NCI-H1092 treated with DMSO at 0.1 percent for 48 hours (cell line): ENCODE measurements at places on chromosomes 6 and 20.

- no peak for DNase-seq
These were observed 636.0 kb downstream of the MMUT start for GRCh38 chr6:48826901-48827701.

DNA sequence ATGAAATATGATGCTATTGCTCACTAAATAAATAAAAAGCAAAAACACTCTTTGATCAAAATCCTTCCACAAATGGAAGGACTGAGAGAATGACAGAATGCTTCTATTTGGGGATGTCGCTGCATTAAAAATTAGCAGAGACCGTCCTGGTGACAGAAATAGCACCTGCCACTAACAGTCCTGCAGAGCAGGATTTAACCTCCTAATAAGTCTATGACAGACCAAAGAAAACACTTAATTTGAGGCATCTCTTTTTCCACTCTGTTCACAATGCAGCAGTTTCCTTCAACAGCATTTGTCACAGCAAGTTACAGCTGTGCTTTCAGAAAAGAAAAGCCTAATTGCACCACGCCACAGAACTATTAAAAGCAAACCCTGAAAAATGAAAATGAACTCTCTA lies 140.6 kb upstream of the BEND6 start:
- no peak for DNase-seq

GRCh38 chr6:37783025-37783855 lies 36.3 kb upstream of the ZFAND3 start:
- DNase-seq: peak; percentile 71

- no peak for DNase-seq
These were observed 89.0 kb downstream of the EDN1 start for GRCh38 chr6:12379181-12379580.

- DNase-seq: no peak
These were observed 246.6 kb downstream of the TBXT start for GRCh38 chr6:165920896-165921671.

GRCh38 chr6:157763129-157763903 lies 59.7 kb upstream of the SNX9 start:
- DNase-seq: peak; percentile 21

GRCh38 chr20:36950414-36951197 lies 902 bp downstream of the SAMHD1 start:
- peak; percentile 8 for DNase-seq

- DNase-seq: no peak
These were observed 27.1 kb upstream of the EMILIN3 start for GRCh38 chr20:41393705-41394066.

- no peak for DNase-seq
These were observed 55.3 kb upstream of the JAG1 start for GRCh38 chr20:10728873-10729670.

- no peak for DNase-seq
These were observed 281.1 kb downstream of the SYNE1 start for GRCh38 chr6:152356016-152356415.

GRCh38 chr6:819122-819521 lies 126.2 kb upstream of the EXOC2 start:
- DNase-seq: no peak

GRCh38 chr6:16706029-16706428 lies 55.2 kb downstream of the ATXN1 start:
- DNase-seq: no peak

- peak; percentile 82 for DNase-seq
These were observed 92.4 kb downstream of the PSMG4 start for GRCh38 chr6:3351105-3351676.

GRCh38 chr6:144411531-144412165 lies 126.5 kb downstream of the UTRN start:
- DNase-seq: no peak

DNA sequence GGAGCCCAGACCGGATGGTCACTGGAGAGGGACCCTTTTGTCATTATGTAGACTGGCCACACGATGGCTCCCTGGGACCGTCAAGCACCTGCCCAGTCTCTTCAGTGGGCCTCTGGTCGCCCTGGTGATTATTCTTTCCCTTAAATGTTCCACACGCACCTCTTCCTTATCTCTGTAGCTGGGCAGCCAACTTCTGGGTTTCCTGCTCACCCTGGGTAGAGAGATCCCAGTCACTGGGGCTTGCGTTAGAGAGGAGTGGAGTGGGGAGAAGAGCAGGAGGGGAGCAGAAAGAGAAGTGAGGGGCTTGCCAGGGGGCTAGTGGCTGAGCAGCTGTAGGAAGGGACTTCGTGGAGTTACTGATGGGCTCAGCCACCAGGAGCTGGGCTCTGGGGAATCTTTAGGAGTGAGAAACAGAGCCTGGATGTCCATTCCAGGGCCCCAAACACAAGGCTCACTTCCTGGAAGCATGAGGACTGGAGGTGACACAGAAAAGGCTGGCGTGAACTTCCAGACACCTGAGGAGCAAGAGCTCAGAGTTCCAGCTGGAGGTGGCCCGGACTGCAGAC lies 150.1 kb downstream of the DHX35 start:
- peak; percentile 65 for DNase-seq

DNA sequence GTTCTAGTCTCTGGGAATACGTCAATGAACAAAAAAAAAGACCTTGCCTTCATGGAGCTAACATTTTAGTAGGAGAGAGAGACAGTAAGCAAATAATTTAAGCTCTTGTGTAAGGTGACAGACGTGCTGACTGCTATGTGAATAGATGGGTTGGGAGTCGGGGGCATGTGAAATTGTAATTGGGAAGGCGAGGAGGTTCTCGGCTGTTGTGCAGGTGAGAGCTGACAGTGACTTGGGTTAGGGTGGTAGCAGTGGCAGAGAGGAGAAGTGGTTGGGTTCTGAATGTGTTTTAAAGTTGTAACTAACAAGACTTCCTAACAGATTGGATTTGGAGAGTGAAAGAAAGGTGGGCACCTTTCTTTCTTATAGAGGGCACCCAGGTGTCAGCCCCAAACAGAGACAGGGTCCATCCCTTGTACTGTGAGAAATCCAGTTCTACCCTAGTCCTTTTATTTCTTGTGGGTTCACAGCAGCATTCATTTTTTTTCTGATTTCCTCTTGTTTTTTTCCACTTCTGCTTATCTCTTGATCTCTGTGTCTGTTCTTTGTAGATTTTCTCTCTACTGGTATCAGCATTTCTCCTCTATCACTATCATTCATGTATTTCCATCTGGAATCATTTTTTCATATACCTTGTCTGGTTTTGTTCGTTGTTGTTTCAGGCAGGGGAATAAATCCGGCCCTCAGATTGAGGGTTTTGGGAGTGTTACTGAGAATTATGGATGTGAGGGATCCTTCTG lies 15.4 kb upstream of the MYLK2 start:
- no peak for DNase-seq

GRCh38 chr6:123869334-123869733 lies 65.7 kb downstream of the NKAIN2 start:
- DNase-seq: no peak

DNA sequence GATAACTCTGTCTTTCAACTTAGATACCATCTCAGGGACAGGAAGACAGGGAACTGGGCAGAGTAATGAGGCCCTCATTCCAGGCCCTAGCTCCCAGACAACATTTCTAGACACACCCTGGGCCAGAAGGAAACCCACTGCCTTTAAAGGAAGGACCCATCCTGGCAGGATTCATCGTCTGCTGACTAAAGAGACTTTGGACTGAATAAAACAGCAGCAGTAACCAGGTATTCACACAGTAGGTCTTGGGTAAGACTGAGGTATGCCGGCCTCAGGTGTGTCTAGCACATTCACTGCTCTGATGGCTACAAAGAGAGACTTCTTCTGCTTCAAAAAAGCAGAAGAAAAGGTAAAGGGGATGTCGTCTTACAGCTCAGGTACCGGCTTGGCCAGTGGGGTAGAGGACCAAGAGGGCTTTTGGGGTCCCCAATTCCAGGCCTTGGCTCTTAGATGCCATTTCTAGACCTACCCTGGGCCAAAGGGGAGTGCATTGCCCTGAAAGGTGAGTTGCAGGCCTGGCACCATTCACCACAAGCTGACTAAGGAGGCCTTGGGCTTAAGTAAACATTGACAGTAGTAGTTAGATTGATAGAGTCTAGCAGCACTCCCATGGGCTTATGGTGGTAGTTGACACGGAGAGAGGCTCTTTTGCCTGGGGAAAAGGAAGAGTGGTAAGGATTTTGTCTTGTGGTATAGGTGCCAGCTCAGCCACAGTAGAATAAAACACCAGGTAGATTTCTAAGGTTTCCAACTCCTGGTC lies 13.4 kb downstream of the SNX14 start:
- DNase-seq: no peak

GRCh38 chr6:1348675-1349074 lies 36.8 kb downstream of the FOXQ1 start:
- DNase-seq: no peak

DNA sequence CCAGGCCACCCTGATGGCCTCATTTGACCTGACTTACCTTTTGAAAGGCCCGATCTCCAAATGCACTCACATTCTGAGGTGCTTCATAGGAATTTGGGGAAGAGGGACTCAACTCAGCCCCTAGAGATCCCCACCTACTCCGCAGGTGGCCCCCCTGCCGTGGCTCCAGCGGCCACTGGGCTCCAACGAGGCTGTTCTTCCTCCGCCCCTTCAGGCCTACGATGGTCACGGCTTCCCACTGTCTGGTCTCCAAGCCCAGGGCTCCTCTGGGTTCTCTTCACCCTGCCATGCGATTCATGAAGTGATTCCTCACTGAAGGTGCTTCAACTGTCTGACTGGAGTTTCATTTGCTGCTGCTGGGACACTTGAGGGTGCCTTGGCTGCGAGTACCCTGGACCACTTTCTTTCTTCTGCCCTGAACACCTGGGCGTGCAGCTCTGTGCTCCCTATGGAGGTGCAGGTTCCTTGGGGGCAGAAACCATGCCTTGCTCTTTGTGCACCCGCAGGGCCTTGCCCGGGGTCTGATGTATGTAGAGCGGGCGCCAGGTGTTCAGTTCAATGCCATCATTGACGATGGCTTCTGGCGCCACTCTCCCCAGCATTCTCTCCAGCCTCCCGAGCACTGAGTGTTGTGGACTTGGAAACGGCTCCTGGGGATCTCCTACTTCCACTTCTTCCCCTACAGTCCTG lies 10.0 kb upstream of the DUSP22 start:
- no peak for DNase-seq

GRCh38 chr20:33688938-33689424 lies 2.8 kb upstream of the E2F1 start:
- no peak for DNase-seq

DNA sequence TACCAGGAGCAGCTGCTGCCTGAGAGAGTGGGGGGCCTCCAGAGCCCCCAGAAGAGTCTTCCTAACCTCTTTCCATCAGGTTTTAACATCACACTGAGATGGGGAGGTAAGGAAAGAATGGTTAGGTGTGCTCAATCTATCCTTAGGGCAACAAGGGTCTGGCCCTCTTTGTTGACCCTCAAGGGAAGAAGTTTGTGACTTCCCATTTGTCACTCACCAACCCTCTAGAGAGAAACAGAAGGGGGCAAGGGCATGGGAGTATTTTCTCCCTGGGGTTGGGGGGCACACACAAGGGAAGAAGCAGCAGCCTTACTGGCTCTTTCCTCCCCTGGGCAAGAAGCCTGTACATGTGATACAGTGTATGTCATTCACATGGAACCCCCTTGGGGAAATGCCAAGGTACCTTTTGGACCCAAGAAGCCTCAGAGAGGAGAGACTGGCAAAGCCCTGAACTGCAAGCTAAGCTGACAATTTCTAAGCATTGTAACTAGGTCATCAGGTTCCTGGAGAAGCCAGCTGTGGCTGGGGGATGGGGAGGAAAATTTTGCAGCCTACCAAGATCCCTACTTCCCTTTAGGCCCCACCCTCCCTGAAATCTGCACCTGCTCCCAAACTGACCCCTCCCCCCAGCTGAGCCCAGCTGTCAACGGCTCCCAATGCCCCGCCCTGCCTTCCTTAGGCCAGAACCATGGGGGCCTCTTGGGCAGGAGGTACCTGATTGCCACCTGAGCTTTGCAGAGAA lies 14.5 kb downstream of the BCL2L1 start:
- DNase-seq: peak; percentile 31

DNA sequence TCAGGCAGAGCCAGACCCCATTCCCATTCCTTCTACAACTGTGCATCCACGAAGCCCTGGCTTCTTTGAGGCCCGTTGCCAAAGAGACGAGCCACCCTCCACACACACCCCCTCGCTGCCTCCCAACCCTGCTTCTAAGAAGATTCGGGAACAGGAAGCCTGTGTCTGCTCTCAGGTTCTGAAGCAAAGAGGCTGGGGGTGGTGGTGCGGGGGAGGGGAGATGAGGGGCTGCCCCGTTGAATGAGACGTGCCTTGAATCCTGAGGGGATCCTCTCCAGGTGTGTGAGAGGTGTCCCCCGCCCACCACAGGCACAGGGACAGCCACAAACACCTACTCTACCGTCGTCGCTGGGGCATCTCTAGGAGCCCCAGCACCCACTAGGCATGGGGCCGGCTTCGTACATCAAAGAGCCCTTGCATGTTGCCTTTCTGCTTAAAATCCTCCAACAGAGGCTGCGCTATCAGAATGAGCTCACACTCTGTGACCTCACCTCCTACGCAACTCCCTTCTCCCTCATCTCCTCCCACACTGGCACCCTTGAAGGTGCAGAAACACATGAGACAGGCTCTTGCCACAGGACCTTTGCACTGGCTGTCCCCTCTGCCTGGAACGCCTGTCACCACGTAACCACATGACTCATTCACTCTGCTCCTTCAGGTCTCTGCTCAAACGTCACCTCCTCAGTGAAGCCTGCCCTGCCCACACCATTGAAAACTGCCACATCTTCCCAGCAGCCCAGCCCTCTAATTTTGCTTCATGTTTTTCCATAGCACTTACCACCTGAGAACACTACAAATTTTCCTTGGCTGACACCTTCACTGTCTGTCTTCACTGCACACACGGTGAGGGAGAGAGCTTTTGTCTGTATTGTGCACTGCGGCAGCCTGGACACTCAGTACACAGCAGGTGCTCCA lies 58.5 kb downstream of the PREX1 start:
- DNase-seq: peak; percentile 10

DNA sequence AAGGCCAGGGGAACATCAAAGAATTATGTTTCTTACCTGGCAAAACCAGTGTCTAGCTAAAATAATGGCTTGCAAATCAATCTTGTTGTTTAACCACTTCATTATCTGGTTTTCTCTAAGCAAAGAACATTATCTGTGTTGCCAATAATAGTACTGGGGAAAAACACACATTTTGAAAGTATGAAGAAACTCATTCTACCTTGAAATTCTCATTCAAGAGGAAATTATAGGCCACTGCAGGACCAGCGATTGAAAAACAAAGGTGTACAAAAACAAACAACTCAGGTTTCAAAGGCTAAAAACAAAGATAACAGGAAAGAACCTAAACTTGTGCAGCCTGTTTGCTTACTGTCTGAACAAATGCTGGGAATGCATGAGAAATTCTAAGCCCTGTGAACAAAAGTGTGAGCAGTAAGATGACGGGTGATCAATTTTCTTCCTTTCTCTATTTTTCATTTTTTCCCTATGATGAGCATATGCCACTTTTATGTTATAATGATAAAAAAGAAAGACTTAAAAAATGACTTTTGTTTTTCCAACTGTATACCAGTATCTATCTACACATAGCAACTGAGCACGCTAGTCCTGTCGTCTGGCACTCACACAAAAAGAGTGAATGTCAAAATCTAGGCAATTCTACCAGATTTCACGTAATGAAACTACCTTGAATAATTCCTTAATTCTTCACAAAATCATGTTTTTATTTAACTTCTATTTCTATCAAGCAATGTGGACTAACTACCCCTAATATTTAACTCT lies 117.9 kb downstream of the SGK1 start:
- no peak for DNase-seq
